ENCODE measurements at places on chromosomes 16 and 17.

DNA sequence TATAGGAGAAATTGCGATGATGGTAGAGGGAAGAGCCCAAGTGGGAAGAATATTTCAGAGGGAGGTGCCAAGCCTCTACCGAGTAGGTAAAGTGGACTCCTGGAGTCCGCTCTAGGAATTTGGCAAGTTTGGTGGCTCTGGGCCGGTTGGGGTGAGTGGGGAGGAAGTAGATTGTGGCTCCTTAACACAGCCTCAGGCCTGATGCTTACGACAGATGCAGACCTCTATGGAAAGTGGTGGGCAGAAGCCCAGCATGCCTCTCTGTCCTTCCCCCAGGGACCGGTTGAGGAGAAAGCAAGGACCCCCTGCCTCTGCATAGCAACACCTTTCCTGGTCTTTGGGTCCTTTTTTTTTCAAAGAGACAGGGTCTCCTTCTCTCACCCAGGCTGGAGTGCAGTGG, 55.9 kb upstream of the SIAH1 start:
- DNase-seq = no peak

DNA sequence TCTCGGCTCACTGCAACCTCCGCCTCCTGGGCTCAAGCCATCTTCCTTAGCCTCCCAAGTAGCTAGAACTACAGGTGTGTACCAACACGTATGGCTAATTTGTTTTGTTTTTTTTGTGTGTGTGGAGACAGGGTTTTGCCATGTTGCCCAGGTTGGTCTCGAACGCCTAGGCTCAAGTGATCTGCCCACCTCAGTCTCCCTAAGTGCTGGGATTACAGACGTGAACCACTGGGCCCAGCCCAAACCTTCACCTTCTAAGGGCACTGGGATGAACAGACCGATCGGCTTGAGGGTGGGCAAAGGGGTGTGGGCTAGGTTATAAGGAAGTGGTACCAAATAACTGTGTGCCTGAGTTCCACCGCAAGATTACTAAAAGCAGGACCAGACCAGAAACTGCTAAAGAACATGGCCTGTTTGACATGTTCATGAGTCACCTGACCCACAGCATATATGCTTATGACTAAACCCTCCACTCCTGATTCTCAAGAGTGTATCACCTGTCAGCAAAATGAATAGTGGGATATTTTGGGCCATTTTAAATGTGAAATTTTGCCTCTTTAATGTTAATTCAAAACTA, 8.1 kb downstream of the TMEM97 start:
- no peak for DNase-seq

GRCh38 chr17:7019839-7020519, 2.9 kb upstream of the BCL6B start:
- DNase-seq = no peak

DNA sequence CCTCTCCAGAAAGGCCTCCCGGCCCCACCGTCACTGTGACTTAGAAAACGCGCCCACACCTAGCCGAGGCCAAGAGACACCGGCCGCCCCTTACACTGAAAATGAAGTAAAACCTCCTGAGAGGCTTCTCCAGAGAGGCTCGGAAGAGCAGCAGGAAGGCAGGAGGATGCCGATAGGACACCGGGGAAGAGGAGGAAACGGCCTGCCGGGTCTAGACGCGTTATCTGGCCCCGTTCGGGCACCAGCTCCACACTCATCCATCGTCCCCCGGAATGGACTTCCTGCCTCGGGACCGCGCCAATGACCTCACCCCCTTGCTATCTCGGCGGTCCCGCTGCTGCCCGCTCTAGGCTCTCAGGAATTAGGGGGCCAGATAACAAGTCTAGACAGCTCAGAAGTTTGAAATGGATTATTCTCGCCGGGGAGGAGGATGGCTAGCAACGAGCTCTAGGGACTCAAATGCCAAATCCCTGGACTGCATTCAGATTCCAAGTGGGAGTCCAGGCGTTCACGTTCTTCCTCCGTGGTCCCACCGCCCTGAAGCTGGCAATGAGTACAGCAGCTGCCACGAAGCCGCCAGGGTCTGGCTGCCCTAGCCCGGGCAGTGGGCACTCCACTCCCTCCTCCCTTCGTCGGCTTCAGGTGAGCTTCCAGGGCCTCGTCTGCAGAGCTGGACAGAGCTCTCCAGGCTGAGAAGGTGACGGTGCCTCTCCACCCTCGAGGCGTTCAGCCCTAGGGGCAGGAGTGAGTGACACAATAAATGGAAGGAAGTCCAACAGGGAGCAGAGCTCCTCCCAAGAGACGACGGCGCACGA, 350.9 kb downstream of the FOXL1 start:
- DNase-seq = no peak

GRCh38 chr16:85057948-85058347, 30.4 kb downstream of the KIAA0513 start:
- DNase-seq = no peak

GRCh38 chr16:79469999-79470398, 130.5 kb downstream of the MAF start:
- no peak for DNase-seq

DNA sequence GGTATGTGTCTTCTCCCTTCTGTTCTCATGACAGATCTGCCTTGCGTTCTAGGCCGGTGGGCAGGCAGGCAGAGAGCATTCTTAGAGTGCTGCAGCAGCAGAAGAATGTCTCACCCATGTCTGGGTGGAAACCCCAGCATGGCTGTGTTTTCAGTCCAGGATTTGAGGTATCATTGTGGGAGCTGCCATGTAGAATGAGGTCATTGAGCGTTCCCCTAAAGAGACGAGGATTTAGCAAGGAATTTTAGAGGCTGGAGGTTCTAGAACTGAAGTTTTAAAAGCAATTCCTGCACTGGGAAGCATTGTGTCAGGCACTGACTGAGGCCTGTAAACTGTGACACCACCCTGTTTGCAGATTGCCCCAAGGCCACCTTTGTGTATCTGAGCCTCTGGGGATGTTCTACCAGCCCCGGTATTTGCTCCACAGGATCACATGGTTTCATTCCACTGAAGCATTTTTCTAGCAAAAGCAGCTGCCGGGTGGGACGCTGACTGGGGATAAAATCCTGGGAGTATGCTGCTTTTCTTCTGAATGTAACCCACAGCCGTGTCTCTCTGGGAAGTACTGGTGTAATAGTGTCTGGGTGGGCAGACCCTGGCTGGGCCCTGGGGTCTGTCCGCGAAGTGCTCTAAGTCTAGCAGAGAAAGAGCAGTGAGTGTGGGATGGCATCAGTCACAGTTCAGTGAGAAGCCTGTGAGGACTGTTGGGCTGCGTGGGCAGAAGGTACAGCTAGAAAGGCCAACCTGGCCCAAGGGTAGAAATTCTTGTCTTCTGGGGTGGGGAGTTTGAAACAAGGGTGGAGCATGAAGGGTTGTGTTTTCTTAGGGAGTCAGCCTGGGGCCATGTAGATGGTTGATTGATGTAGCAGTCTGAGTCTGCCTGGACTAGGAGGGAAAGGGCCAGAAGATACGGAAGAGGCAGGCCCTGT, 30.2 kb downstream of the PLCD3 start:
- no peak for DNase-seq

DNA sequence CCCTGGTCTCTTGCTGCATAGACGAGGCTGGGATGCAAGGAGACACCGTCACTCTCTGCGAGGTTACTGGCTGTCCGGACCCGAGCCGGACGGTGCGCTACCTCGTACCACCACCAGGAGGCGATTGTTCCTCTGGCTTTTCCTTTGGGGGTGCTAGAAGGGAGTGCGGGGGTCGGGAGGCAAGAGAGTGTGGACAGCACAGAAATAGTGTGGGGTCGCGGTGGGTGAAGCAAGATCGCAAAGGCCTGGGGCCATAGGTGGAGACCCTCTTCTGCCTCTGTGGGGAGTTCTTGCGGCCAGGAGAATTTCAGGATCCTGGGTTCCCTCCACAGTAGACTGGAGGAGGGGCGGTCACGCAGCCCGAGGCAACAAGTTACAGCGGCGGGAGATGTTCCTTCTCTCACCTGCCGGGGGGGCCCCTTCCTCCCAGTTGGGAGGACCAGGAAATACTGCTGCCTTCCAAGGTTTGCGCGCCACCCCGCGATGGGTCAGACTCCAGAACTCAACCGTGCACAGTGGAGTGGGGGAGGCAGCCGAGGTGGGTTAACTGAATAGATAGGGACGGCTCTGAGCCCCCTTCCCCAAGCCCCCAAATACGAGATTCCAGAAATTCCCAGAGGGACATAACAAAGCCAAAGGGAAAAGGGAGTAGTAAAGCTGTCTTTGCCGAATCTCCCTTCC, 6.9 kb downstream of the PHOSPHO1 start:
- DNase-seq = no peak

All from left forelimb (tissue), 1 donor.